PC-3 (cell line): ENCODE measurements at places on chromosomes 16 and 17. TPM values are rescaled to one million over a fixed set of nuclear protein-coding genes. Genes with fewer than 3 reads are reported as not detected.

WNT3 gene
- total RNA-seq = 4.9 and 5.7 TPM in 2 replicates

DNA sequence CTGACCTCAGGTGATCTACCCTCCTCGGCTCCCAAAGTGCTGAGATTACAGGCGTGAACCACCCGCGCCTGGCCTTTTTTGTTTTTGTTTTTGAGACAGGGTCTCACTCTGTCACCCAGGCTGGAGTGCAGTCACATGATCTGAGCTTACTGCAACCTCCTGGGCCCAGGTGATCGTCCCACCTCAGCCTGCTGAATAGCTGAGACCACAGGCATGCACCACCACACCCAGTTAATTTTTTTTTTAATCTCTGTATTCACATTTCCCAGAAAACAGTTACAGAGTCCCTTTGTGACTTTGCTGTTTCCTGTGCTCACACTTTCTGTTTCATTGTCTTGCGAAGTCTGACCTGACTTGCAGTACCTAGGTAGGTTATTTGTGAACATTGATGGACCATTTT is 2.7 kb downstream of the CLUAP1 start:
- no peak overlapping the region for H3K27ac ChIP-seq
- no peak overlapping the region for H3K4me3 ChIP-seq
- peaks cover 3% of the 10 kb centered on the region; the same call in 1 of the 2 replicates for H3K36me3 ChIP-seq

ITGAX gene
- total RNA-seq = not detected in 2 replicates

- H3K4me3 ChIP-seq = no peak overlapping the region
- no peak overlapping the region for H3K27ac ChIP-seq
- no peaks in the 10 kb centered on the region for H3K36me3 ChIP-seq
- no peaks in the 10 kb centered on the region; the same call in 1 of the 2 replicates for H3K4me1 ChIP-seq
- no peaks in the 10 kb centered on the region for H3K27me3 ChIP-seq
Observed at GRCh38 chr16:68445458-68445857, 2.9 kb downstream of the SMPD3 start.

GRCh38 chr17:27578718-27579085 is 52.3 kb upstream of the LGALS9 start:
- no peak for DNase-seq
- H3K4me1 ChIP-seq = peaks cover 13% of the 10 kb centered on the region; the same call in 1 of the 2 replicates
- H3K36me3 ChIP-seq = no peaks in the 10 kb centered on the region
- H3K27ac ChIP-seq = no peak overlapping the region
- H3K4me3 ChIP-seq = no peak overlapping the region
- H3K27me3 ChIP-seq = no peaks in the 10 kb centered on the region

SULT1A4 gene
- 0.40 and 8.3 TPM in 2 replicates for total RNA-seq

- no peaks in the 10 kb centered on the region for H3K4me1 ChIP-seq
- no peak for DNase-seq
- H3K4me3 ChIP-seq = no peak overlapping the region
- H3K27ac ChIP-seq = no peak overlapping the region
- H3K27me3 ChIP-seq = peaks cover 23% of the 10 kb centered on the region
Observed at GRCh38 chr17:3271072-3271848, 26.9 kb downstream of the OR3A1 start.

GRCh38 chr16:3717235-3718018 is at the start of gene TRAP1:
TRAP1 (minus strand) TSS chr16:3717524; CDS start chr16:3717508, 16 bp downstream.
- peak; percentile 72 for DNase-seq
- H3K36me3 ChIP-seq = peaks cover 4% of the 10 kb centered on the region
- peaks cover 10% of the 10 kb centered on the region for H3K4me1 ChIP-seq
- H3K4me3 ChIP-seq = peak within 1 kb of the TSS; percentile 99

AOC2 gene
- total RNA-seq = 0.63 and 1.4 TPM in 2 replicates

IGSF6 gene
- total RNA-seq = 0.36 TPM in 1 of 2 replicates, not detected in the other

SMIM36 gene
- total RNA-seq = not detected in 2 replicates

DNA sequence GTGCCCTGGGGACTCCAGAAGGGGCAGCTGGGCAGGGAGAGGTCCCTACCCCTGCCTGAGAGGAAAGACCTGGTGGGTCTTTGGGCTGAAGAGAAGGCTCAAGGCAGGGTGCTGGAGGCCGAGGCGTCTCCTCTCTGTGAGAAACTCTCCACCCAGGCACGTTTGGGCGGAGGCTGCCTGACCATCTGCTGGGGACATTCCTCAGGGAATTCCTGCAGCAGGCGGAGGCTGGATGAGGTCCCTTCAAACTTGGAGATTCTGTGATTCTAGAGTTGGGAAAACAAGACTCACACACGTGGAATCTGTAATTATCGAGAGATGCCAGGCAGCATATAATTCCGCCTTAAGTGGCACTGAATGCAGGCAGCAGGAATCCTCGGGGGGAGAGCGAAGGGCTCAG is 21.1 kb upstream of the PHF12 start:
- H3K4me3 ChIP-seq = no peak overlapping the region
- no peaks in the 10 kb centered on the region for H3K4me1 ChIP-seq
- no peak for DNase-seq
- H3K27me3 ChIP-seq = peaks cover 5% of the 10 kb centered on the region; the same call in 1 of the 2 replicates

- no peak overlapping the region for H3K27ac ChIP-seq
- no peaks in the 10 kb centered on the region for H3K36me3 ChIP-seq
- no peaks in the 10 kb centered on the region for H3K4me1 ChIP-seq
- no peak overlapping the region for H3K4me3 ChIP-seq
- DNase-seq = no peak
Observed at GRCh38 chr16:85500220-85500619, 112.9 kb upstream of the GSE1 start.

DNA sequence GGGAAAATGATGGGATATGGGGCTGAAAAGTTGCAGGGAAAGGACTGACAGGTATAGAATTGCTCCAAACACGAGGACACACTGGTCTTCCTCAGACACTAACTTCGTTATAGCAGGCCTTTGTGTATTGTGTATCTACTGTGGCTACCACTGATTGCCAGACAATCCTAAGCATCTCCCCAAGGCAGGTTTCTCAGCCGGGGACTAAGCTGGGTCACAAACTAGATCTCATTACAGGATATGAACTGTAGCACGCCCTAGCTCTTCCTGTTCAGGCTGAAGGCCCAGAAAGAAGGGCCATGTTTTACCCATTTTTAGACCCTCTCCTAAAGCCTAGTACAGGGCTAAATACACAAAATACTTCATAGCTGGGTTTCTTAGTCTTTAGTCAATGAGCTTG is 5.1 kb upstream of the RANGRF start:
- no peaks in the 10 kb centered on the region for H3K36me3 ChIP-seq
- DNase-seq = no peak
- H3K4me1 ChIP-seq = peaks cover 6% of the 10 kb centered on the region

- DNase-seq = no peak
- no peak overlapping the region for H3K4me3 ChIP-seq
- no peaks in the 10 kb centered on the region for H3K36me3 ChIP-seq
Observed at GRCh38 chr17:337453-337852, 15.2 kb downstream of the RPH3AL start.

GRCh38 chr17:14499976-14500375 is 199.1 kb downstream of the HS3ST3B1 start:
- H3K36me3 ChIP-seq = no peaks in the 10 kb centered on the region
- H3K27me3 ChIP-seq = peaks cover 38% of the 10 kb centered on the region
- H3K27ac ChIP-seq = no peak overlapping the region
- no peak overlapping the region for H3K4me3 ChIP-seq
- no peaks in the 10 kb centered on the region for H3K4me1 ChIP-seq

KRTAP4-16 gene
- not detected in 2 replicates for total RNA-seq

DNA sequence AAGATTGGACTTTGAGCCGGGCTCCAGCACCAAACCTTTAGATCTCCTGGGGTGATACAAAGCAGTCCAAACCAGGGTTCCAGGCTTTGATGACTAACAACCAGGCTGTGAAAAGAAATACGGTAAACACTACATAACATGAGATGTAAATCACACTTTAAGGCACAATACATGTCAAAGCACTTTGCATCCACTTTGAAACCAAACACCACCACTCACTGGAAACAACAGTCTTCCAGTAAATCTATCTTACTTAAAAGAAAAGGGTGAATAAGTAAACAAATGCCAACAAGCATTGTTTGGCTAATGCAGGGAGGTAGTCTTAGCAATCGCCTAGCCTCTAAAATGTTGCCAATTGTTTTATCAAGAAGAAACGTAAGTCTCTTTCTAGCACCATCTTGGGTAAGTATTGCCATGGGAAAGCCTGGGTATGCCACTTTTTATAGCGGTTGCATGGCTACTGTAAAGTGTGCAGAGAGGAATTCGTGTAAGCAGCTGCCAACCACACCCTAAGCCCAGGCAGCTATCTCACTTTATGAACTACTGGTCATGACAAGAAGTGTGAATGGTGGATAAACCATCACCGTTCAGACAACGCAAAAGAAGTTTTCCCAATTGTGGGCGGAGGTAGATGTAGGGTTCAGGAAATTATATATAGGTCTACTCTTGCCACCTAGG is 267.4 kb upstream of the PSMD7 start:
- no peak for DNase-seq
- no peaks in the 10 kb centered on the region for H3K36me3 ChIP-seq
- peaks cover 49% of the 10 kb centered on the region for H3K27me3 ChIP-seq
- no peak overlapping the region for H3K4me3 ChIP-seq
- H3K27ac ChIP-seq = no peak overlapping the region

- H3K27ac ChIP-seq = no peak overlapping the region
- peaks cover 5% of the 10 kb centered on the region; the same call in 1 of the 2 replicates for H3K4me1 ChIP-seq
- no peak overlapping the region for H3K4me3 ChIP-seq
- H3K27me3 ChIP-seq = no peaks in the 10 kb centered on the region
Observed at GRCh38 chr16:90061437-90061836, 15.7 kb downstream of the PRDM7 start.

TK1 gene
- 340 and 430 TPM in 2 replicates for total RNA-seq

- no peaks in the 10 kb centered on the region for H3K36me3 ChIP-seq
- H3K4me3 ChIP-seq = no peak overlapping the region
- no peak overlapping the region for H3K27ac ChIP-seq
- no peaks in the 10 kb centered on the region for H3K4me1 ChIP-seq
Observed at GRCh38 chr16:13298666-13299065, 397.3 kb downstream of the SHISA9 start.

- no peak overlapping the region for H3K27ac ChIP-seq
- no peaks in the 10 kb centered on the region for H3K4me1 ChIP-seq
- H3K36me3 ChIP-seq = no peaks in the 10 kb centered on the region
Observed at GRCh38 chr17:14289162-14289561, 11.7 kb upstream of the HS3ST3B1 start.

DNA sequence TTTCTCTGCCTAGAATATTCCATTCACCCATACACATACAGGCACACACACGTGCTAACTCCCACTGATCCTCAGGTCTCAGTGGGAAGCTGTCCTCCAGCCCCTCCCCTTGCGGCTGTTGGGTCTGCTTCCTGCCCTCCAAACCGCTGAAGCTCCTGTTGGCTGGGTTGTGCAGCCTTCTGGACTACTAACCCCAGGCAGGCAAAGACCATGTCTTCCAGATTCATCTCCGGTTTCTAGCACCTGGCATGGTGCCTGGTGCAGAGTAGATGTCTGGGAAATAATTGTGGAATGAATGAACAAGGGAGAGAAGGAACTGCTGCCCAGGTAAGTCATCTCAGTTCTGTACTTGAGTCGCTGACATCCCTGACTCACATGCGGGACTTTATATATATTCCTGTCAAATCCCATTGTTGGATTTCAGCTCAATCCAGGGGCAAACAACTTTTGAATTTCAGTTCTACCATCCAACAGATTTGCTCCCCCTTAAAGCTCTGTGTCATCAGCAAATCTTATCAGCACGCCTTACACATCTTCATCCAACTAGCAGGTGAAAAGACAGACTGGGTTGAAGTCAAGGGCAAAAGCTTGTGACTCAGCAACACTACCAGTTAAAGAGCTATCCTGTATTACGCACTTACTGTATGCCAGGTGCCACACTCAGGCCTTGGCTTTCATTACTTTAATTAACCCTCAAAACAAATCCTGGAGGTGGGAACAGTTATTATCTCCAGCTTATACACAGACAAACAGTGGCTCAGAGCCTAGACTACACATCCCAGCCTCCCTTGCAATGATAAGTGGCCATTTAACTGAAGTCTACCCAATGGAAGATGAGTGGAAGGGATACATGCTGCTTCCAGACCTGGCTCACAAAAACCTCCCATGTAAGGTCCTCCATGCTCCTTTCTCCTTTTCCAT is 51.1 kb downstream of the SRCIN1 start:
- H3K27me3 ChIP-seq = no peaks in the 10 kb centered on the region
- H3K4me3 ChIP-seq = no peak overlapping the region
- H3K4me1 ChIP-seq = peaks cover 39% of the 10 kb centered on the region
- peak; percentile 77 for DNase-seq

DNA sequence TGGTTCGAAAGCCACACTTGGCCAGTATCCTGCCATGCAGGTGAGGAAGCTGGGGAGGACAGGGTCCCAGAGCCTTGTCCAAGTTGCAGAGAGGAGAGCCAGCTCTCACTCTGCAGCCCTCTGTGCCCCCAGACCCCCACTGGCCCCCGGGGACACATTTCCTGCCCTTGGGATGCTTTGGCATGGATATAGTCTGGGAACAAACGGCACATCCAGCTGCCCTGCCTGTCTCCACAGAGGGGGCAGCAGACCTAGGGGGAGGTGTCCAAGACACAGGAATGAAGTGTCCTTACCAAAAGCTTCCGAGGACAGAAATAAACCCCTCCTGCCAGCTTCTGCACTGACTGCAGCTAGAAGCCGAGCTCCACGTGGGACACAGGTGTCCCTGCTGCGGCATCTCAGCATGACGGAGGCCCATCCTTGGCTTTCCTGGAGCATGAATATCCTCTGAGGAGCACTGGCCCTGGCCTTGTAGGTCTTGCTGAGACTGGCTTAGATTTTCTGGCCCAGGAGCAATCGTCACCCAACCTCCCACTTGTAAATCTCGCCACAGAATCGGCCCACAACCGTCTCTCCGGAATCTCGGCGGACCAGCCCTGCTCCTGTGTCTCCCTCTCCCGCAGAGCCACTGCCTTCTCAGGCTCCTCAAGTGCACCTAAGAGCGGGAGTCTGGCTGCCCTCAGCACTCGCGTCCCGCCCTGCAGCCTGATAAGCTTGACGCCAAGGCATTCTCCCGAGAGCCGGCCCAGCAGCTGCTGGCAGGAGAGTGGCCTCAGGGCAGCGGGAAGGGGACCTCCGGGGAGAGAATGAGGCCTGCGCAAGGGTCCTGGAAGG is 1.1 kb upstream of the CAPN15 start:
- H3K27me3 ChIP-seq = no peaks in the 10 kb centered on the region
- H3K4me3 ChIP-seq = peak overlapping the region; percentile 90
- peak overlapping the region; percentile 84 for H3K27ac ChIP-seq
- DNase-seq = peak; percentile 4
- peaks cover 26% of the 10 kb centered on the region for H3K4me1 ChIP-seq
- H3K36me3 ChIP-seq = no peaks in the 10 kb centered on the region

GRCh38 chr16:50834701-50835100 is 92.8 kb downstream of the CYLD start:
- peaks cover 15% of the 10 kb centered on the region; the same call in 1 of the 2 replicates for H3K27me3 ChIP-seq
- no peaks in the 10 kb centered on the region for H3K4me1 ChIP-seq

DNA sequence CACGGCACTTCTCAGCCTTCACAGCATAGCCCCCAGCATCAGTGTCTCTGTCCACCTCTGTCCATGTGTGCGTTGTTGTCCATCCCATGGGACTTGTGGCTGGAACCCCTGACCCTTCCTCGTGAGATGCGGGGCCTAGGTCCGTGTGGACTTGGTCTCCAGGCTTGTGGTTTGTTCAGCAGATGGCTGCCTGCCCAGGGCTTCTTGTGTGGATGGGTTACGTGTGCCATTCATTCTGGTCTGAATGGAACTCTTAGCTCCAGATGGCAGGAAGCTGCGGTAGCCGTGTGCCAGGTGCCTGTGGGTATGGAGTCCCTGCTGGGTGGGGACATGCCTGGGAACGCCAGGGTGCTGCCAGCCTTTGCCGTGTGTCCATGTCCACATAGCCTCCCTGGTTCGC is 31.7 kb upstream of the NUDT16L1 start:
- H3K4me3 ChIP-seq = no peak overlapping the region
- no peak overlapping the region for H3K27ac ChIP-seq
- H3K4me1 ChIP-seq = no peaks in the 10 kb centered on the region; the same call in 1 of the 2 replicates
- no peak for DNase-seq
